ENCODE measurements at places on chromosomes 7 and 10.

- no peak for DNase-seq
These were observed 19.5 kb upstream of the AKR1E2 start for GRCh38 chr10:4806534-4806933.

- no peak for DNase-seq
These were observed 72.9 kb upstream of the GRID1 start for GRCh38 chr10:86439544-86439943.

DNA sequence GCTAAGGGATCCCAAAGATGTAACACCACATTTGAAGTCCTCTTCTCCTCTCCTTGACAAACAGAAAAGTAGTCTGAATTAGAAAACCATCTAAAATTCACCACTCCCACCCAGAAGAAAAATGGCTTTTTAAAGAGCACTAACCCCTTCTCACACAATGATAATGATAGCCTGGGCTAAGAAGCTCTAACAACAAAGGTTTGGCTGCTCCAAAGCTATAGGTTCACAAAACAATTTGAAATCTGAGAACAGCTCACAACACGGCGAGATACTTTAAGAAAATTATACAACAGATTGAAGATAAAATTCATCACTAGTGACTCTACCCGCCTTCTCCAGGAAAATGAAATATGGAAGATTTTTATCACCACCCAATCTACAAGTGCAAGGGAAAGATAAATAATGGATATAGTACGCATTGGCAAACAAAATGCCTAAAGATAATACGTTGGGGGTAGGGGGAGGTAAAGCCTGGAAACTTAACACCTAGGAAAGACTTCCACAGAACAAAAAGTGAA lies 7.4 kb downstream of the ITGB1 start:
- no peak for DNase-seq

DNA sequence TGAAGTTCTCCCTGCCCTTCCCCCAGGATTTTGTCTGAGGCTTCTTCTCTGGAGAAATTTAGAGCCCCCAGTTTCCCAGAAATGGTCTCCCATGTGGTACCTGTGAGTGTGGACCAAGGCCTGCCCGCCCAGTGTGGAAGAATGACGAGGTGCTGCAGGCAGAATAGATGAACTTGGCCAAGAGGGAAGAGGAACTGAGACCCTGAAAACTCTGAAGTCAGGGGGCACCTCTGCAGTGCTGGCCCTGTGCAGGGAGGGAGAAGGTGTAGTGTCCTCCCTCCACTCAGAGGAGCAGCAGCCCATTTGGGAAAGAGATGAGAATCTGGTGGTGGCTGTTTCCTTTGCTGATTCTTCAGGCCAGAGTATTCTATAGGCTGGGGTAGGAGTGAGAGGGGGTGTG lies 115.2 kb upstream of the PCGF5 start:
- no peak for DNase-seq

DNA sequence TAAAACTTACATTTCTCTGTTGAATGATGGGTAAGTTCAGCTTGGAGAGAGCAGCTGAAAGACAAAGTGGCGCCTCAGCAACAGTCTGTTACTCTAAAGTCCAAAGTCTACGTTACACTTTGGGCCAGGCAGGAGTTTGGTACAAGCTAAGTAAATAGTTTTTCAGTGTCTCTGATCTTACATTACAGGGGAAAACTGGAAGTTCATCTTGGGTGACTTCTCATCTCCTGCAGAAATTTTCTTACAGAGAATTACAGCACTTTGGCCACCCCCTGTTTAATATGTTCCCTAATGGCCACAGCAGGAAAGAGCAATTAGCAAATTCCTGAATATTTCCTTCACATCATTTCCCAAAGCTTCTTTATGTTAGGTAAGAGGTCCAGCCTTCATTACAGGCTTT lies 67.1 kb downstream of the ABCC2 start:
- no peak for DNase-seq

GRCh38 chr7:141286522-141286921 lies 212.7 kb downstream of the TMEM178B start:
- DNase-seq = no peak

GRCh38 chr7:76342222-76342621 lies 16.6 kb downstream of the YWHAG start:
- DNase-seq = no peak

DNA sequence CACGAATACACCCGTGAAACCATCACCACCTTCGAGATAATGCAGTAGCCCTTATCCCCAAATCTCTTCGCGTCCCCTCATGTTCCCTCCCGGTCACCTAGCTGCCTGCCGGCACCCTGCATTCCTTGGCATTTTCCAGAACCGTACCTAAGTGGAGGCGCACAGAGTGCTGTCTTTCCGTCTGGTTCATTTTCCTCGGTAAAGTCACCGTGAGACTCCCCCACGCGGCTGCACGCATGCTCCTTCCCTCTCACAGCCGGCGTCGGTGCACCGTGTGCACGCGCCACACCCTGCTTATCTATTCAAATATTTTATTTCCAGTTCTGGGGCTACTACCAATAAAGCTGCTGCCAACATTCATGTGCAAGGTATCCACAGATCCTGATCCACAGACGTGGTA lies 65.5 kb upstream of the NKX6-2 start:
- DNase-seq = no peak

GRCh38 chr7:5284304-5285281 lies 1.9 kb downstream of the SLC29A4 start:
- DNase-seq = no peak

GRCh38 chr7:786472-787255 lies 45.6 kb upstream of the SUN1 start:
- DNase-seq = peak; percentile 59

Data from stimulated activated CD4-positive, alpha-beta T cell treated with anti-CD3 and anti-CD28 coated beads, TNF-alpha, amount 100 ng/mL, for 48 hours (primary cell).